ENCODE measurements at places on chromosomes 1 and 21.

DNA sequence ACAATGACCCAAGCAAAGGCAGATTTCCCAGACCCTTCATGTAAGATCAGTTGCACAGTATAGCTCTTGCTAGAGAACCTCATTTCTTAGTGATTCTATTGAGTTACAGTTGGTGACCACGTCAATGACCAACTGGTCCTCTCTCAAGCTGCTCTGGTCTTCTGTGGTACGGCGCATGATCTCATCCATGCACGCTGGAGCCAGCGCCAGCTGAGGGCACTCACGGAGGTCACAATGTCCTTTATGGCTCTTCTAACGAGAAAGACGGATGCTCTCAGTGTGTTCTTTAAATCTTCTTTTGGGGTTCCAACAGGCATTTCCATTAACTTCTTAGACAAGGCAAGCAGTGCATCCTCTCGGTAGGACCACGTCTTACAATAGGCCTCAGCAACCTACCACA lies 22.3 kb downstream of the CEP104 start:
- no peak for DNase-seq

GRCh38 chr1:29653034-29653810 lies 416.9 kb downstream of the PTPRU start:
- no peak for DNase-seq

DNA sequence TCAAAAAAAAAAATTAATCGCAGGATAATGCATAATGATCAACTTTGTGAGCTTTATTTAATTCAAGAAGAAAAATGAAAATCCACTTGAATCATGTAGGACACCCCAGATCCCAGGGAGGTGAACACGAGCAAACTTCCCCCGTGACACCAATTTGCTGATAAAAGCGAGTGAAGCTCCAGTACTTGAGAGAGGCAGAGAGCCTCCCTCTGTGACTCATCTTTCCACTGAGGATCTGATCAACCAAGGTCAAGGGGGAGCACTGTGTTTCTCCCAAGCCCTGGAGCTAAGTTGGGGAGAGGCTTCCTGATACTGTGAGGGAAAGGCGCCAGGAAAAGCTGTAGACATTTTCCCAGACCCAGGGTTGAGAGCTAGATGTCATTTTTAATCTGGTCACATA lies 160.9 kb downstream of the SLC44A5 start:
- DNase-seq, result no peak

DNA sequence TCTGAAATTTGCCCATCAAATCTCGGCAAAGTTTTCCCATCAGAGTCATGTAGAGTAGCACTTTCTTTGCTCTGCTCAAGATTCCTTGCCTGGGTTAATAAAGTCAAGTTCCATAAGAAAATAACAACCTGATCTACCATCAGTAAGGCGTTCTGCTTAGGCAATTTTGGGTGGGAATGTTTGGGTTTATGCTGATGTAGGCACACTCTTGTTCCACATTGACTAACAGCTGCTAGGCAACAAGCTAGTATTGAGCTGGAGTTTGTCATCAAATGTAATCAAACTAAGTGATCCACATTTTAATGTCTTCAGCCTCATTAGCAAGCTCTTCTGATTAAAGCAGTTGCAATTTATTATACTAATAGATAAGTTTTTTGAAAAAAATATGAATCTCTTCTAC lies 12.1 kb upstream of the HMCN1 start:
- DNase-seq, result no peak

DNA sequence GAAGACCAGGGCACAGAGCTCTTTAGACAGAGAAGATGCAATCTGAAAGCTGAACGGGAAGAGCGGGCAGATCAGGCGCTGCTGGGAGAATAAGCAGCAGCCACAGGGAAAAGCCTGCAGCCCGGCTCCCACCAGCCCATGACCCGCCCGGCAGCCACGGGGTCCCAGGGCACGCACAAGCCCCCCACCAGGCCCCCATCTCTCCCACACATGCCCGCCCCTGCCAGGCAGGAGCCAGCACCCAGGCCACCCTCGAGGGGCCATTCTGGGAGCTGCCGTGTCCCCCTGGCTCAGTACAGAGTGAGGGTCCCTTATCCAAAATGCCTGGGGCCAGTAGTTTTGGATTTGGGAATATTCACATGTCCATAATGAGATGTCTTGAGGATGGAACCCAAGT lies 16.3 kb downstream of the SLC19A1 start:
- no peak for DNase-seq

GRCh38 chr1:215844266-215844665 lies 277.2 kb downstream of the KCTD3 start:
- no peak for DNase-seq

- no peak for DNase-seq
Measured at GRCh38 chr1:157313240-157313807, 175.1 kb upstream of the ETV3 start.

- DNase-seq, result no peak
Measured at GRCh38 chr1:31943546-31944184, 5.5 kb upstream of the PTP4A2 start.

GRCh38 chr1:216690603-216691002 lies 32.6 kb downstream of the ESRRG start:
- DNase-seq, result no peak

GRCh38 chr1:8116894-8117264 lies 90.8 kb upstream of the ERRFI1 start:
- no peak for DNase-seq

Data from GM12878 (cell line).